A549 (cell line): ENCODE measurements at places on chromosomes 12 and 14.

DNA sequence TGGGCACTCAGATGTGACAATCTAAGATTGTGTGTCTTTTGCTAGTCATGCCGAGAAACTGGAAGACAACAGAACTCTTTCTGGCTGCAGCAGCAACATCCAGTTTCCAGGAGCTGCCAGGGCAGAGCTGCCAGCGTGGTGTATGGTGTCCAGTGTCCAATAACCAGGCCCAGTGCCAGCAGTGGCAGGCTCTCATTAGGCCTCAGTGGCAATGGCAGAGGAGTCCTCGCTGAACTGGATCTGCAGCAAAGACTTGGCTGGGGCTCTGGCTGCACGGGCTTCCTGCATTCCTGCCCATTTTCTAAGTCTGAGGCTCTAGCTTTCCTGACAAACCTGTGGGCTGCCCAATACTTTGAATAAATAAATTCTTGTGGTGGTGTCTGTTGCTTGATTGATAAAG lies 26.2 kb upstream of the PPM1A start:
- DNase-seq: no peak

DNA sequence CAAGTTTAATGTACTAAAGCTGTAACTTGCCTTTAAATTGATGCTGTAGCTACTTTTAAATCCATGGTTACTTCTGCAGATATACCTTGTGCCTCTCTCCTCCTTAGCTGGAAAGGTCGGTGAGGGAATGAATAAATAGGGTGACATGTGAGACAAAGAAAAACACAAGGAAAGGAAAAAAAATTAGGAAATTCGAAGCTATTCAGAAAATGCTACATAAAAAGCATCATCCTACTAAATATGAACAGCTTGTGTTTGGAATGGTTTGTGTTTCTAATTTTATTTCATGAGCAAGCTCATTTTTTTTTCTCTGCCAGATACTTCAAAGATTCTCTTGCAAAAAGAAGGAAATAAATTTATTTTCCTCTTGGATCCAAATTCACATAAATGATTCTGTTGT lies 186.3 kb upstream of the NUDT4 start:
- DNase-seq: no peak

DNA sequence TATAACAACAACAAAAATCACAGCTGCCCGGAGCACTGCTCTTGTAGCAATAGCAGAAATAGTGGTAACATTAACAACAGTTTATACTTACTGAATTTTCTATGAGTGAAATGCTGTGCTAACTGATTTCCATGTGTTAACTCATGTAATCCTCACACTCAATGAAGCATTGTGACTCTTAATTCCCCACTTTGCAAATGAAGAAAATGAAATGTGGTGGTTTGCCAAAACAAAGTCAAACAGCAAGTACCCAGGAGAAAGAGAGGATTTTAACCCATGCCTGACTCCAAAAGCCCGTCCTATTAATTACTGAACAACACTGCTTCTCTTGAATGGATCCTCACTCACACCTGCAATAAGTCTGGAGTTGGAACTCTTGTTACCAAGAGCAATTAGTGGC lies 123.5 kb downstream of the MED13L start:
- no peak for DNase-seq

GRCh38 chr12:4032924-4033615 lies 159.9 kb upstream of the PARP11 start:
- DNase-seq: no peak

GRCh38 chr14:99522025-99522401 lies 40.8 kb downstream of the CCNK start:
- DNase-seq: no peak

DNA sequence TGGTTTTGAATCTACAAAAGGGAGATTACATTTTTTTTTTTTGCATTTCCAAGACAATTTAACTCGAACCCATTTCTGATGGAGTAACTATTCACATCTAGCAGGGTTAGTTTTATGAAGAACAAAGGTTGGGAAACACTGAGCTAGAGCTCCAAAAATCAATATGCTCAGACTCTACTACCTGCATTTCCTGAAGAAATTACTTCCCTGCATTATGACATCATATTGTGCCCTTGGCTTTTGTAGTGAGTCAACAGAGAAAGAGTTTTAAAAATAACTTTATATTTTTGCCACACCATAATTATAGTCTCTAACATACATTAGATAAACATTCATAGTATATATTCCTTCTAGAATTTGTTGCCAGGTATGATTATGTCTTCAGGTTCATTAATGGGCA lies 14.8 kb downstream of the GRIP1 start:
- DNase-seq: no peak

GRCh38 chr14:104563742-104564615 lies 15.6 kb upstream of the C14orf180 start:
- DNase-seq: peak; percentile 77

DNA sequence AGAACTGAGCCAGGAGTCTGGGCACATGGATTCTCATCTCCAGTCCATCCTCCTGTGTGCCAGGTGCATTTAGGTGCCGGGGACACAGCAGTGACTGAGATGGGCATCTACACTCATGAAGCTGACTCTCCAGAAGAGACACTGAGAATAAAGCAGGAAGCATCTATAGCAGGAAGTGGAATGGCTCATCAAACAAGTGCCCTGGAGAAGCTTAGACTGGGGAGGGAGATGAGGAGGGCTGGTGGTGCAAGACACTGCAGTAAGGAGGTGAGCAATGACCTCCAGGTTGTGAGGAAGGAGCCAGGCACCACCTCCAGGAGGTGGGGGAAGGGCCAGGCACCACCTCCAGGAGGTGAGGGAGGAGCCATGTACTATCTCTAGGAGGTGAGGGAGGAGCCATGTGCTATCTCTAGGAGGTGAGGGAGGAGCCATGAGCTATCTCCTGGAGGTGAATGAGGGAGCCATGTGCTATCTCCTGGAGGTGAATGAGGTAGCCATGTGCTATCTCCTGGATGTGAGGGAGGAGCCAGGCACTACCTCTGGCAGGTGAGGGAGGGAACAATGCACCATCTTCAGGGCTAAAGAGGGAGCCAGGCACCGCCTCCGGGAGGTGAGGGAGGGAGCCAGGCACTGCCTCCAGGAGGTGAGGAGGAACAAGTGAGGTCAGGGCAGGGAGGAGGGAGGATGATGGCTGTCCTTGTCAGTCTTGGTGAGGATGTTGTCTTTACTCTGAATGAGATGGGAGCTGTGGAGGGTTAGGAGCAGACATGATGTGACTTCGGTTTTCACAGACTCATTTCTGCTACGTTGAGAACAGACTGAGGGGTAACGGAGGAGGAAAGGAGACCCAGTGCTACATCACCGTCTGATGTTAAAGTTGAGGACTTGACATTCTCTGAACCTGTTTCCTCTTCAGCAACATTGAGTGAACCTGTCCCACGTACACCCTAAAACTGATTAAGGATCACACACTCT lies 961.9 kb upstream of the TMEM132C start:
- DNase-seq: no peak

DNA sequence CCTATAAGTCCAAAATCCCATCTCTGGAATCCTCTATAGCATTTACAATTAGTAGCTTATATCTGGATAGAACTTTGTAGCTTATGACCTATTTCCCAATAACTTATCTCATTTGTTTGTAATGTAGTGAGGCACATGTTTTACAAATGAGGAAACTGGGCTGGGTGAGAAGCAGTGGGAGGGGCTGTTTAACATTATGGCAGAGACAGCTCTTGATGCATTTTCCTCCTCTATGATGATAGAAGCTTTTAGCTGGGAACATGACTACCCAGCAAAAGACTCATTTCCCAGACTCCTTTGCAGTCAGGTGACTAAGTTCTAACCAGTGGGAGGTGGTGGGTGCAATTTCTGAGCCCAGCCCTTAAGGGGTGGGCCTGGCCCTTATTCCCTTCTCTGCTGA lies 179.7 kb downstream of the TTC8 start:
- no peak for DNase-seq

DNA sequence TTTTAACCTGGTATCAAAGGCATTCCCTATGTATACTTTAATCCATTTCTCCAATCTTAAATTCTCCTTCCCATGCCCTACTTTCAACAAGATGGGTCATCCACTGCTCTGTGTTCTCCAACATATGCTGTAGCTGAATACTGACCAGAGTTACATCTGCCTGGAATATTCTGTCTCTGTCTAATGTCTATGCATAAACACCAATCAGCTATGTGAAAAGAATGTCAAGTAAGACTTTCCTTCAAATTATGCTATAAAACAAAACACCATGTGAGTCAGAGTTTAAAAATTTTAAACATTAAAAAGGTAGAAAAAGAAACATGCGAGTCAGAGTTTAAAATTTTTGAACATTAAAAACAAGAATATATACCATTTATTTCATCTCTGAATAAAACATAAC lies 19.3 kb downstream of the NT5DC3 start:
- no peak for DNase-seq

DNA sequence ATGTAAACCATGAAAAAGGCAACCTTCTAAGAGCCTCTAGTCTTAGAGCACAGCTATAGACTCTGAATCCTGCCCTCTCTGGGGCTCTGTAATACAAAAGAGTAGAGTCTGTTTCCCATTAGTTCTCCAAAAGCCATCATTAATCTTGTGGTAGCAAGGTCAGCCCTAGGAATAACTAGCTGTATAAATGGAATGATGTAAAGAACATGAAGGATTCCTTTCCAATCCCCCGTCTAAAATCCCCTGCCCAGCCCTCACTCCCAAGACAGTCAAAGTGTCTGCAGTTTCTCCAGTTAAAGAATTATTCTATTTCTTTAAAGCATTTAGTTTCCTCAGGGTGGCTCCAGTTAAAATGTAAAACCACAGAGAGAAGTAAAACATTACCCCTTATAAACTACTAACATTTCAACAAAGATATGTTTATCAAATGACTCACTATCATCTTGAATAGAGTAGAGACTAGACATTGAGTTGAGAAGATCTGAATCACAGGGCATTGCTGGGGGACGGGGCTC lies 104.2 kb downstream of the ST8SIA1 start:
- DNase-seq: peak; percentile 39

- DNase-seq: no peak
Measured at GRCh38 chr12:14278294-14278953, 87.1 kb upstream of the ATF7IP start.

DNA sequence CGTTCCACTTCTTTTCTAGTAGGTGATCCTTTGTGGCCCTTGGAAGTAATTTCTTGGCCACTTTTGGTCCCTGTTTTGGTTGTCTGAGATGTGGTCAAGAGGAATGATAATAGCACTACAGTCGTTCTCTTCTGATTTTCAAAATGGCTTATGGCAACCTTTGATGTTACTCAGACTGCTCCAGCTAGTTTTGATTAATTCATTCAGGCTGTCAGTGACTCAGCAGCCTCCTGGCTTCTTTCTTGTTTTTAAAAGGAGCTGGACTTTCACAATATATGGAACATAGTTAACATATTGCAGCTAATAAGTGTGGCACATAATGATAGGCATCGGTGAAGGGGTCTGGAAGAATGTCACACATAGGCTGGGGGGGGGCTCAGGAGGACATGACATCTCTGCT lies 47.3 kb downstream of the WDR20 start:
- DNase-seq: peak; percentile 25

GRCh38 chr14:90606434-90606833 lies 209.6 kb downstream of the CALM1 start:
- DNase-seq: no peak

DNA sequence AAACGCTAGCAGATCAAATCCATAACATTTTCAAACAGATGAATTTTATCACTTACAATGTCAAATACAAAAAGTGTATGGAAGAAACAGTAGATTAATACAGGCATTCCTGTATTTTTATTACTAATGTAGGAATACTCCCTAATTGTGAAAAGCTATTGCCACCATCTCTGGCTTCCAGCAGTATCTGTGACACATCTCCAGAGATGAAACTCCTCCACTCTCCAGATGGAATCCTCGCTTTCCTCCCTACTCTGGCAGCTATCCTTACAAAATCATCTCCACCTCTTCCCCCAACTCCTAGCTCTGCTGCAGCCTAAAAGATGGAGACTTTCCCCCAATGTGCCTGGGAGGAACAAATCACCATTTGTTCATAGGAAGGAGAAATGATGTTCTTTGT lies 211.4 kb downstream of the SSPN start:
- no peak for DNase-seq

GRCh38 chr12:92735131-92735721 lies 32.4 kb downstream of the PLEKHG7 start:
- peak; percentile 26 for DNase-seq

DNA sequence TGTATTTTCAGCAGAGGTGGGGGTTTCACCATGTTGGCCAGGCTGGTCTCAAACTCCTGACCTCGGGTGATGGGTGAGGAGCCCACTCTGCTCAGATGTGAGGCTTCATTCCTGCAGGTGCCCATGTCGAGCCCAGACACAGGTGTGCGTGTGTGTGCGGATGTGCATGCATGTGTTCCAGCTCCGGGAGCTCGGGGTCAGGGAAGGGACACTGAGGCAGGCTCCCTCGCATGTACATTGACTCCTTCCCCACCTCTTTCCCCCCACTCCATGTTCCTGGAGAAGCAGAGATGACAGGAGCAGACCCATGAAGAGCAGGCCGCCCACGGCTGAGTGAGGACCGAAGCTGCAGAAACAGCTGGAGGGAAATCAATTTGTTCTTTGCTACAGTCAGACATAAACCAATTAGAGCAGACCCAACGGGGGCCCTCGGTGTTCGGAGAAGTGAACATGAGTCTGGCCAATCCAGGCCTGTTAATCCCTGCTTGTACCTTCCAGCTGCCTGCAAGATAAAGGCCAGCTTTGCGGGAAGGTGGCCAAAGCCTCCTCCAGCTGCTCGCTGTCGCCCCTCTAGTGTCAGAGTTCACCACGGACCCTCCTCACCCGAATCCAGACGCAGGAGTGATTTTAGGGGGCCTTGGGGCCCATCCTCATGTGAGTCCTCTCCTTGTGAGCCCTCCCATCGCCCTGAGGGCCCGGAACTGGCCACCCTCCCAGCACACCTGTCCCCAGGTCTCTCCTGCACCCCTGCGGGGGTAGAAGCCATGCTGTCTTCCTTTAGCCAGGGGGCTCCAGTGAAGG lies 321.0 kb upstream of the RTL1 start:
- no peak for DNase-seq

GRCh38 chr14:73227812-73228781 lies 9.2 kb upstream of the PAPLN start:
- DNase-seq: peak; percentile 92

GRCh38 chr12:30965613-30965985 lies 39.1 kb downstream of the TSPAN11 start:
- DNase-seq: peak; percentile 18

DNA sequence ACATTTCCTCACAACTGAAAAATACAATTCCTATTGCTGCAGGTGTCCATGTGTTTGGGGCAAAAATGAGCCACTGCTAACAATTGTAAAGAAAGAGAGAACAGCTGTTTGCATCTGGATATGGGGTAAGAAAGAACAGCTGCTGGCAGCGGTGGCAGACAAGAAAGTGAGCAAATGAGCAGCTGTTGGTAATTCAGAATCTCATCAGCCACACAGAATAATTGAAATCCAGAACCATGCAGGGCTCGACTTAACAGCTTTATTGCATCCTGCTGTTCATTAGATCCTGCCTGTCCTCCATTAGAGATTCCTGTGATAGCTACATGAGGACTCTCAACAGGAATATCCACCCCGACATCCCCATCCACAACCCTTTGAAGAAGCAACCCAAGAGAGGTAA lies 62.5 kb upstream of the TSPAN8 start:
- no peak for DNase-seq

DNA sequence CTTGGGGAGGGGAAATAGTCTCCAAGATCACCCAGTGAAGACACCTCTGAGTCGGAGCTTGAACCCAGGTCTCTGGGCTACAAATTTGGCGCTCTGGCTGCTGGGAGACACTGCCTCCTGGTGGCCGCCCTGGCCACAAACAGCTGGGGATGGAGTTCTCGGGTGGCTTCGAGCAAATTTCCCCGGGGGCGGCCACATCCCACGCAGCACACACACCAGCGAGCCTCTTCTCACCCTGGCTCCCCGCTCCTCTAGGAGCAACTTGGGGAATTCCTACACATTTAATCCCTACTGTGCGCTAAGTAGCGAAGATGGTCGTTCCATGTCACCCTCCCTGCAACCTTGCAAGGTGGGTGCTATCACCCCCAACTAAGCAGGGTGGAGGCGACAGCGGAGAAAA lies 66.2 kb upstream of the BEGAIN start:
- no peak for DNase-seq
